C1 segment of cervical spinal cord (tissue), 14 donors: ENCODE measurements at places on chromosomes 5 and 9.

DNA sequence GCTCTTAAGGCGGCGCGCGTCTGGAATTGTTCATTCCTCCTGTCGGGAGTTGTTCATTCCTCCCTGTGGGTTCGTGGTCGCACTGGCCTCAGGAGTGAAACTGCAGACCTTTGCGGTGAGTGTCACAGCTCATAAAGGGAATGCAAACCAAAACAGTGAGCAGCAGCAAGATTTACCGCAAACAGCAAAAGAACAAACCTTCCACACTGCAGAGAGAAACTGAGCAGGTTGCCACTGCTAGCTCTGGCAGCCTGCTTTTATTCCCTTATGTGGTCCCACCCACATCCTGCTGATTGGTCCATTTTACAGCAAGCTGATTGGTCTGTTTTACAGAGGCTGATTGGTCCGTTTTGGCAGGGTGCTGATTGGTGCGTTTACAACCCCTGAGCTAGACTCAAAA, 1365.3 kb upstream of the WWC1 start:
- DNase-seq, result no peak

- DNase-seq, result no peak
Measured at GRCh38 chr5:57635146-57635777, 152.7 kb upstream of the ACTBL2 start.

DNA sequence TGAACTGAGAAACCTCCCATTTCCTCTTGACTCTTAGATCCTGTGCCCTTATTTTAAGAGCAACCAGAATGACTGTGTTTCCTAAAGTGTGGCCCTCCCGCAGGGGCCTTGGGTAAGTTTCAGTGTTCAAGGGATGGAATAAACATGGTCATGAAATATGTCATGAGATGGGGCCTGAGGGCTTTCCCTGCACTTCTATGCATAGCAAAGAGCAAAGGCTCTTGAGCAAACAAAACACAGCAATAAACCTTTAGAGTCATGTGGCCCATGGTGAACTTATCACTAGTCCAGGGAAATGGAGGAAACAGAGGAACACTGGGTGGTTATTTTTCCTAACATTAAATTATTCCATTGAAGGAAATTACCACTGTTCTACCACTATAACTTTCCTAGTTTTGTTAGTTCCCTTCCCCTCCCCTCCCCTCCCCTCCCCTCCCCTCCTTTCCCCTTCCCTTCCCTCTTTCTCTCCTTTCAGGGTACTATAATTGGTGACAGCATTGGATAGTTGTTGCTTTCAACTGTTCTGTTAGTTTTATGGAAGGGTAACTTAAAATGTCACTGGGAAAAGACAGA, 72.4 kb downstream of the CTSL start:
- DNase-seq, result no peak

DNA sequence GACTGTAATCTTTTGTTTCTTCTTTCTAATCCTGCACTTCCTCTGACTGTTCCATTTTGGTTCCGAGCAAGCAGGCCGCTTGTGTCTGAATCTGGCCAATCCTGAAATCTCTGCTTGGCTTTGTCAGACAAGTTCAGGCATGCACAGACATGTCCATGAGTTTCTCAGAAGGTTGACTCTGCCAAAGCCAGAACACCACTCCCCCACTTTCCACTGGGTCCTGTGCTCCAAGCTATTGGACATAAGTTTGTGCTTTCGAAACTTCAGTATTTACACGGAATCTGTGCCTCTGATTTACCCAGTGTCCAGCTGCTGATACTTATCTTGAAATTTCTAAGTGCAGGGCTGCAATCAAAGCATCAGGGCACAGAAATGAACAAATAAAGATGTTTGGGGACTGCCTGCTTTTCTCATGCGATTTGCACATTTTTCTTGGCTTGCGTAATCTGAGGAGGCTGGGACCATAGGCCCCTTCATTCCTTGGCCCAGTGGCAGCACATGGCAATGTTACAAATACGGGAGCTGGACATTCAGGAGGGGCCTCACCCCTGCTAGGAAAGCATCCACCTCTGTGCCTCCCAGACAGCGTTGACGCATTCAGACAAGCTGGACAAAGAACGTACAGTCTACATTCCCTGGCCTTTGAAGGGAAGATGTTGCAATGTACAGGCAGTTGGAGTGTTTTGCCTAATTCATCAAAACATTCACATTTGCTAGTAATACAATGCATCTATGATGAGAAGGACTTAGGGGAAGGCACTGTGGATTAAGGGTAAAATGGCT, 209.2 kb upstream of the PAPPA start:
- no peak for DNase-seq

- DNase-seq, result no peak
Measured at GRCh38 chr5:31186672-31187267, 6.7 kb upstream of the CDH6 start.

- no peak for DNase-seq
Measured at GRCh38 chr5:136133922-136134379, 1.3 kb downstream of the SMAD5 start.
